AG10803 (cell line): ENCODE measurements at places on chromosomes 11 and 22.

- DNase-seq = no peak
Measured at GRCh38 chr22:39511226-39511625, 9.1 kb upstream of the ATF4 start.

- DNase-seq = no peak
Measured at GRCh38 chr11:38153985-38154384, 1555.9 kb upstream of the RAG2 start.

DNA sequence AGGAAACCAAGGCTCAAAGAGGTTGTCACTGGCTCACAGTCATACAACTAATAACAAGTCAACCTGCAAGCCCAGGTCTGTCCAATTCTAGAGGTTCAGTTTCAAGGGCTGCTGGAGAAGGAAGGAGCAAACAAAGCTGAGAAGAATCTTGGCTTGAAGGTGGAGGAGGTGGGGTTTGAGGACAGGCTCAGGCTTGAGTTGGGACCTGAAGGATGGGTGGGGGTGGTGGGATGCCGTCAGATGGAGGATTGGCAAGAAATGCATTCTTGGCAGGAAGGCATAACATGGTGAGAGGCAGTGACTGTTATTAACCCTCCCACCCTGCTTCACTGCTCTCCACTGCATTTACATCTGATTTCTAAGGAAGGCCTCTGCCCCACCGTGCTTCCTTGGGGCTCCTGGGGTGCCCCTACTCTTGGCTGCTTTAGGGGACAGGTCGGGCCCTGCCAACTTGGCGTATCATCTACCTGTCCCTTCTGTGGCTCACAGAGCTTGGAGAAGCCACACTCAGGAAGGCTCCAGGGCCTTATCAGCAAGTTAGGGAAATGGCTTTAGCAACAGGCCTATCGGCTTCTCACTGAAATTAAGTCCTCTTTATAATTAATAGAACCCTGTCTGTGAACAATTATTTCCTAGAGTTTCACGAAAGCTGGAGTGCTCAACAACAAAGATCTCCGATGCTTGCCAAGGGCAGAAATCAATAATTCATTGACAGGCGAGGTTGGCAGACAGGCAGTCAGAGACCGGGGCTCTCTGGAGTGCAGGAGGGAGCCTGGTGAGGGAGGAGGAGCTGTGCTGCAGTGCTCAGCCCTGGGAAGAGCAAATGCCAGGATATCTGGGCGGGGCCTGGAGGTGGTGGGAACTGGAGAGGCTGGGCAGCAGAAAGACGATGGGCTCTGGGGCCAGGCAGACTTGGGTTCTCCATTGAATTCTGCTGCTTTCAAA lies 84.9 kb upstream of the NARS2 start:
- DNase-seq = no peak

- DNase-seq = peak; percentile 64
Measured at GRCh38 chr11:43736502-43737200, 56.1 kb downstream of the HSD17B12 start.

DNA sequence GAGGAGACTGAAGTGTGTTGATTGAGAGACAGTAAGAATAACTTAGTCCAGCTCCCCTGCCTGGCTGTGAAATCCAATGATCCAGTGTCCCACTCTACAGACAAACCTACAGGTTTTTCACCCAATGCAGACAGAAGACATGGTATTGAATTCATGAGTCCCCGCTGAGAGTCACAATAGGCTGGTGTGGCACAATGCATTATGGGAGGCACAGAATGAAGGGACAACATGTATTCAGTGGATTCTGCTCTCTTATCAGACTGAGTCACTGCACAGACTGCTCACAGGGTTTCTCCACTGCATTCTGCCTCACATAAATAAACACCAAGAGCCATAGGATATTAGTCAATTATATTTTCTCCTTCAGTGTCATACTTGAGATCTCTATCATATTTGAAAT lies 55.2 kb upstream of the TOP3B start:
- DNase-seq = no peak

DNA sequence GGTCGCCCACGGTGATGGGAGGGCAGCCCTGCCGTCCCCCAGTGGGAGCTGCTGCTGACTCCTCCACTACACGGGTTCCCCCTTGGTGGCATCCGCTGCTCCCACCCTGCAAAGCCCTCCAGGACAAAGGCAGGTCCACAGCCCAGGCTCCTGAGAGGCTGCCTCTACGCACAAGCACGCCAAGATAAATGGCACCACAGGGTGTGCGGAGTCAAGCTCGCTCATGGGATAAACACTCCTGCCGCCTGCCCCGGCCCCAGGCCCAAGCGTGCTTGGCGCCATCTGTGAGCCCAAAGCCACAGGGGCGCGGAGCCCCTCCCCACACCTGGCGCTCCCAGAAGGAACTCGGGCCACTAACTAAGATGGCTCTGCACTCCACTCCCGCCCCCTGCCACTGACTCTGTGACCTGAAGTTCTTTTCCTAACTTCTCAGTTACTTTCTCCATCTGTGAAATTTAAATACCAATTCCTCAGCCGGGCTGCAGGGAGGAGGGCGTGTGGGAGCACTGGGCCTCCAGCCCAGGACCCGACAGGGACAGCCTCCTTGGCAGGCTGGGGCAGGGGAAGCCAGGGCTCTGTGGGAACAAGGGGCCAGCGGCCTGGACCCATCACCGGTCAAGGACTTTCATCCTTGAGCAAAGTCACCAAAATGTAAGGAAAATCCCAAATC lies 14.9 kb downstream of the EHD1 start:
- DNase-seq = peak; percentile 36

DNA sequence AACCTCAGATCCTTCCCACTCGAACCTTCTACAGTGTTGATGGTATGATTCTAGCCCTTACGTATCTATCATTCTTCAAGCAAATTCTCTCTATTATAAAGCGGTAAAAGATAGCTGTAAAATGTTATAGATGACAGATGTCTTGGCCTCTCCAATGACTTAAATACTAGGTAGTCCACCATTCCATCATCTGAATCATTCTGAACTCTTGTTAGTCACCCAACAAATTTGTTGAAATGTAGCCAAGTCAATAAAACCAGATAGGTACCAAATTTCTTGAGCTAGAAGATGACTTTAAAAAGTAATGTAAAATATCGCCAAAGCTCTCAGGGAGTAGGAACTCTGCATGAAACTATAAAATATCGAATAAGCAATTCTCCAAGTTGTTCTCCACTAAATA lies 32.6 kb upstream of the PICALM start:
- peak; percentile 18 for DNase-seq

GRCh38 chr11:60457576-60457975 lies 1.9 kb downstream of the MS4A1 start:
- DNase-seq = no peak

GRCh38 chr22:35230839-35231584 lies 26.3 kb upstream of the HMGXB4 start:
- no peak for DNase-seq
